ENCODE measurements at places on chromosomes 5 and 9. TPM values are rescaled to one million over a fixed set of nuclear protein-coding genes. Genes with fewer than 3 reads are reported as not detected.

GRCh38 chr5:1745123-1745795 is 54.4 kb downstream of the MRPL36 start:
- no peak for DNase-seq

DNA sequence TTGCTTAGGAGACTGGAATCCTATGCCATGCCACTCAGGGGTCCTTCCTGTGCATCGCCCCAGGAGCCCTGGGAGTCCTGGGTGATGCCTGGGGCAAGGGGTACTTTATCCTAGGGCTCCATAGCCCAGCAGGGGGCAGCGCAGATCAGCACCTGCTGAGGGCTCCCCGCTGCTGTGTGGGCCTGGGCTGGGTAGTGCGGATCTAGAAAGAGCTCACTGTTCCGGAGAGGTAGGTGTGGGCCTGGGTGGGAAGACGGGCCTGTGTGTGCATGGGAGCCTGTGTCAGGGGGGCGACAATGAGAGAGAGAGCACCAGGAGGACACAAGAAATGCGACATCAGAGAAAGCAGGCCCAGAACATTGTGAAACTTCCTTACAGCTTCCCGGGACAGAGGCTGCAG is 11.4 kb upstream of the DAB2IP start:
- peak; percentile 65 for DNase-seq

- DNase-seq, result no peak
Measured at GRCh38 chr5:113000466-113000865, 23.9 kb downstream of the DCP2 start.

The FCN2 gene
- 2.6 TPM for total RNA-seq

The TRPM3 gene
- total RNA-seq, result 9.2 TPM
